ENCODE measurements at places on chromosomes 1 and 21. TPM values are rescaled to one million over a fixed set of nuclear protein-coding genes. Genes with fewer than 3 reads are reported as not detected.

DNA sequence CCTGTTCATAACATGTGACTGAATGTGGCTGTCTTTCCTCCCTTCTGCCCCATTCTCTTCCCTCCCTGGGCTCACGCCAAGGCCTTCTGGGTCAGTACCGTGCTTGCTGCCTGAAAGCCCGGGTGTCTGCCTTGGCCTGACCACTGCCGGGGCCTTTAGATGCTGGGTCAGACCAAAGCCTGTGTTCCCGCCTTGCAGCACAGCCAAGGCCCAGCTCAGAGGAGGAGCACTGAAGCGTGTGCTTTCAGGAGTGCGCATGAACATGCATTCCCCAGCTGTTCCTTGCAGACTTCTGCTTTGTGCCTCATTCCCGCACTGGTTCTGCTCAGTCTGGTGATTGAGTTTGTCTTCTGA is 27.0 kb upstream of the SARS1 start:
- no peaks in the 10 kb centered on the region for H3K36me3 ChIP-seq
- no peaks in the 10 kb centered on the region for H3K27me3 ChIP-seq
- no peaks in the 10 kb centered on the region for H3K4me1 ChIP-seq
- no peak overlapping the region for H3K4me3 ChIP-seq
- DNase-seq, result no peak

DNA sequence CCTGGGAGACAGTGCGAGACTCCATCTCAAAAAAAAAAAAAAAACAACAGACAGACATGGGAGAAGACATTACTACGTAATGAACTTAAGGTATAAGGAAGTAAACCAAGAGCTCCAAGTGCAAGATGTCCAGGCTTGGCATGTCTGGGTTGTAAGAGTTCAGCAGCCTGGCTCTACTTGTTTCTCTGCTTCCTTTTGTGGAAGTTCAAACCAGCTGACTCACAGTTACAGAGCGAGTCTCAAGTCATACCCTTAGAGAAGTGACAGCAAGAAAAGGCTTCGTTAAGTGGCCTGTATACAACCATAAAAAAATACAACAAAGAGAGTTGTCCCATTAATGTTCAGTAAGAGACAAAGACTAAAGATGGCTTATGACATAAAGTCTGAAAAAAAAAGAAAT is 1.3 kb downstream of the RIT1 start:
- no peaks in the 10 kb centered on the region for H3K27me3 ChIP-seq
- no peak for DNase-seq
- H3K36me3 ChIP-seq, result peaks cover 35% of the 10 kb centered on the region
- H3K4me3 ChIP-seq, result peak overlapping the region; percentile 91

GRCh38 chr1:167605576-167605975 is 24.5 kb upstream of the RCSD1 start:
- H3K4me1 ChIP-seq, result peaks cover 5% of the 10 kb centered on the region
- no peaks in the 10 kb centered on the region for H3K36me3 ChIP-seq
- DNase-seq, result peak; percentile 27
- no peaks in the 10 kb centered on the region for H3K27me3 ChIP-seq
- H3K4me3 ChIP-seq, result no peak overlapping the region
- no peak overlapping the region for H3K27ac ChIP-seq

DNA sequence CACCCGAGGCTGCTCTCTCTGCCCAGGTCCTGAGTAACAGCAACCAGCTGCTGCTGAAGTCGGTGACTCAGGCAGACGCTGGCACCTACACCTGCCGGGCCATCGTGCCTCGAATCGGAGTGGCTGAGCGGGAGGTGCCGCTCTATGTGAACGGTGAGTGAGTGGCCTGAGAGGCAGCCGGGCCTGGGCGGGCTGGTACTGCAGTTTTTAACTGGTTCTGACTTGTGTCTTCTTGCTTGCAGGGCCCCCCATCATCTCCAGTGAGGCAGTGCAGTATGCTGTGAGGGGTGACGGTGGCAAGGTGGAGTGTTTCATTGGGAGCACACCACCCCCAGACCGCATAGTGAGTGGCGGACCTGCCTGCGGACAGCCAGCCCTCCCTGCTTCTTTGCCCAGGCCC is 91.2 kb upstream of the CD1D start:
- no peak overlapping the region for H3K27ac ChIP-seq
- peaks cover 6% of the 10 kb centered on the region for H3K36me3 ChIP-seq
- no peak overlapping the region for H3K4me3 ChIP-seq

CELA3B gene
- not detected for total RNA-seq

GRCh38 chr1:246295968-246296367 is 211.1 kb downstream of the SMYD3 start:
- H3K27ac ChIP-seq, result no peak overlapping the region
- no peak for DNase-seq
- H3K4me1 ChIP-seq, result peaks cover 11% of the 10 kb centered on the region
- no peaks in the 10 kb centered on the region for H3K36me3 ChIP-seq

GRCh38 chr1:215744419-215744818 is 177.3 kb downstream of the KCTD3 start:
- H3K27me3 ChIP-seq, result no peaks in the 10 kb centered on the region
- H3K36me3 ChIP-seq, result no peaks in the 10 kb centered on the region

- no peak for DNase-seq
- no peak overlapping the region for H3K27ac ChIP-seq
- H3K27me3 ChIP-seq, result no peaks in the 10 kb centered on the region
- no peaks in the 10 kb centered on the region for H3K4me1 ChIP-seq
- H3K36me3 ChIP-seq, result no peaks in the 10 kb centered on the region
These were observed 397.5 kb downstream of the TGFB2 start for GRCh38 chr1:218742467-218743262.

- no peaks in the 10 kb centered on the region for H3K4me1 ChIP-seq
- no peaks in the 10 kb centered on the region for H3K36me3 ChIP-seq
- no peak overlapping the region for H3K4me3 ChIP-seq
- peaks cover 1% of the 10 kb centered on the region for H3K27me3 ChIP-seq
- H3K27ac ChIP-seq, result no peak overlapping the region
These were observed 33.4 kb upstream of the ARHGAP29 start for GRCh38 chr1:94270801-94271203.

DNA sequence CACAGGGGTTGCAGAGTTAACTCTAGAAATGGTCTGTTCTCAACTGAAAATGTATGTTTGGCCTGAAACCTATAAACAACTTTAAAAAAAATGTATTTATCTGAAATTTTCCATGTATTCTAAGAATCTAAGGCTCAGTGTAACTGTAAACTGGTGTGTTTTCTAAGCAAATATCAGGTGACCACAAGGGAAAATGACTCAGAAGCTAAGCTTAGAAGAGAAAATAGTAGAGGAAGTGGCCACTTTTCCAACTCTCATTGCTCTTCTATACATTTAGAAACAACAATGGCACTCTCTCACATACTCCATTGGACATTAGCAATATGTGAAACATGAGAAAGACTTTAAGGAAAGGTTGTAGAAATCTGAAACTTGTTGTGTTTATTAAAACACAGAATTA is 7.5 kb downstream of the TNFSF18 start:
- no peaks in the 10 kb centered on the region for H3K27me3 ChIP-seq
- no peaks in the 10 kb centered on the region for H3K4me1 ChIP-seq
- DNase-seq, result no peak
- no peak overlapping the region for H3K27ac ChIP-seq
- H3K36me3 ChIP-seq, result no peaks in the 10 kb centered on the region

GRCh38 chr1:23424293-23425192 is at the start of gene TCEA3:
TSS of gene TCEA3 (minus strand) at chr1:23424748. CDS start at chr1:23424633, 115 bp downstream.
- peak within 1 kb of the TSS; percentile 52 for H3K4me3 ChIP-seq
- peak; percentile 88 for DNase-seq
- H3K36me3 ChIP-seq, result no peaks in the 10 kb centered on the region
- H3K27ac ChIP-seq, result peak within 1 kb of the TSS; percentile 95

- DNase-seq, result no peak
- no peak overlapping the region for H3K27ac ChIP-seq
- H3K4me3 ChIP-seq, result no peak overlapping the region
- no peaks in the 10 kb centered on the region for H3K36me3 ChIP-seq
These were observed 2.3 kb downstream of the EXTL1 start for GRCh38 chr1:26023826-26024225.

OPRD1 gene
- total RNA-seq, result 0.60 TPM

- no peaks in the 10 kb centered on the region for H3K36me3 ChIP-seq
- no peak overlapping the region for H3K4me3 ChIP-seq
- DNase-seq, result no peak
- no peaks in the 10 kb centered on the region for H3K27me3 ChIP-seq
- peaks cover 41% of the 10 kb centered on the region for H3K4me1 ChIP-seq
- no peak overlapping the region for H3K27ac ChIP-seq
These were observed 106.4 kb downstream of the NEK7 start for GRCh38 chr1:198263186-198263585.

DNA sequence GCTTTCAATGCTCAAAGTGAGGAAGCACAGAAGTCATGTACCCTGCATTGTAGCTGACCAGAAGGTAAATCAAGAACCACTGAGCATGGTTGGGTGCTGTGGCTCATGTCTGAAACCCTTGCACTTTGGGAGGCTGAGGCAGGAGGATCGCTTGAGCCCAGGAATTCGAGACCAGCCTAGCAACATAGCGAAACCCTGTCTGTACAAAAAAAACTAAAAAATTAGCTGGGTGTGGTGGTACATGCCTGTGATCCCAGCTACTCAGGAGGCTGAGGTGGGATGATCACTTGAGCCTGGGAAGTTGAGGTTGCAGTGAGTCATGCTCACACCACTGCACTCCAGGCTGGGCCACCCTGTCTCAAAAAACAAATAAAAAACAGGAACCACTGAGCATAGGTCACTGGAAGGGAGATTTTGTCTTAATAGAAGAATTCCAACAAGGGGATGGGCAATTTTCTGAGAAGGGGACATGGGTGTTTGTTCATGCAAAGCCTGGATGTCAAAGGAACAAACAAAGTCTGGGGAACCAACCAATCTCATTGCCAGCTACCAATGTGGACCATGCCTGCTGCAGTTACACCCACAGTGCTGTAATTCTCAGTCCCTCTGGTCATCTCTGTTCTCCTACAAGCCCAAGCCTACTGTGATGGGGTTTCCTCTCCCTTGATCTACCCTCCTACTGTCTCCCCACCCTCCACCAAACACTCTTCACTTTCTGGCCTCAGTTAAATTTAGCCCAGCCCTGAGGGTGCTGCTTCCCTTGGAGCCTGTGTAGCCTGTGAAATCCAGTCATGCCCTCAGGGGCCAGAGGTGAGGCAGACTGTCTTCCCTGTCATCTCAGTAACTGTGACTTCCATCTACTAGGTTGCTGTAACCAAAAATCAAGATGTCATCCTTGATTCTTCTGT is 47.9 kb downstream of the ELF3 start:
- H3K4me3 ChIP-seq, result no peak overlapping the region
- no peak overlapping the region for H3K27ac ChIP-seq
- H3K27me3 ChIP-seq, result no peaks in the 10 kb centered on the region

FCAMR gene
- not detected for total RNA-seq

SHISA4 gene
- total RNA-seq, result 14.3 TPM

DNA sequence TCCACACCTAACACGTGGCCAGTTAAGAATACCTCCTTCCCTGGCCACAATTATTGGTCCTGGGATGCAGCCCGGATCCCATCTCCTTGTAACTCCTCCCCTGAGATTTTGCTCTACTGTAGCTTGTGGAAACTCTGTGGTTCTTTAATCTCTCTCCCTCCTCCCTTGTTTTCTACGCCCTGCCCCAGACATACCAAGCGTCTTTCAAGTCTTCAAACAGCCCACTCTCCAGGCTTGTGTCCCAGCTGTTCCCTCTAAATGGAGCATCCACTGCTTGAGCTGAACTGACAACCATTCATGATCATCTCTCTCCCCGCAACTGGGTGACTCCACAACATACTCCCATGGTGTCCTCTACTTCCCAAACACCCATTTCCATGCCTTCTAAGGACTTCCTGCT is 111.6 kb downstream of the SIPA1L2 start:
- H3K4me1 ChIP-seq, result no peaks in the 10 kb centered on the region
- H3K27ac ChIP-seq, result no peak overlapping the region
- peaks cover 13% of the 10 kb centered on the region for H3K36me3 ChIP-seq
- H3K4me3 ChIP-seq, result no peak overlapping the region
- H3K27me3 ChIP-seq, result no peaks in the 10 kb centered on the region

C1orf87 gene
- not detected for total RNA-seq

- no peak overlapping the region for H3K27ac ChIP-seq
- no peak for DNase-seq
- no peaks in the 10 kb centered on the region for H3K36me3 ChIP-seq
These were observed 11.0 kb upstream of the AVPR1B start for GRCh38 chr1:206128196-206128595.

DNA sequence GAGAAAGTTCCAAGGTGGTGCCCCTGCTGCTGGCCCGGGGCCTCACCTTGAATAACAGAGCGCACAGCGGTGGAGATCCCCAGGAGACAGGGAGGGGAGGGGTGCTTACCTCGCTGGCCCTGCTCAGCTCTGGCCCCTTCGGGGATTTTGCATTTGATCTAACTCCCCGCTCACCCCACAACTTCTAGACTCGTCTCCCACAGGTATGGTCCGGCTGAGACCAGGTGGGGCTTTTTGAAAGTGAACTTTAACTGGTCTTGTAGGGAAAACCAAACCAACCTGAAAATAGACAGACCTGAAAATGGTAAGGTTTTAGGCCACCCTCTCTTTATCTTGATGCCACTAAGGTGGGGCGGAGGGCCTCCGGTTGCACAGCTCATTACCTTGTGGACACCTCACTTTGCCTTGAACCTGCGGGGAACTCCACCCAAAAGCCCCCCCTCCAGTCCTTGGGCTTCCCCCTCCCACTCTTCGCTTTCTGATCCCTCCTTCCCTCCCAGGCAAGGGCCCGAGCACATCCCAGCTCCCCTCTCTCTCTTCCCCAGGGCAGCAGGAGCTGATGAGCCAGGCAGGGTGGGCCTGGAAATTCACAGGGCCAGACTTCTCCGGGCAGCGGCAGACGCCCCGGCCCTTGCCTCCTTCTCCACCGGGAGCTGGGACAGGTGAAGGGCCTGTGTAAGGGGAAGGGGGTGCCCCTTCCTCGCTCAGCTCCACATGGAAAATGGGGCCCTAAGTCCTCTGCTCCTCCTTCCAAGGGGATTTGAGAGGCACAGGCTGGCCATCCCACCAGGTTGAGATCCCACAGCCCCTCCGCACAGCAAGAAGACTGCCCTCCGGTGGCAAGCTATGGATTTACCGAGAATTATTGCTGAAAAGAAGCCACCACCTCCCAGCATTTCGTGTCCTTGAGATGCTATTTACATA is 16.1 kb downstream of the TNFRSF8 start:
- peak; percentile 83 for DNase-seq
- no peak overlapping the region for H3K4me3 ChIP-seq
- H3K36me3 ChIP-seq, result no peaks in the 10 kb centered on the region
- no peaks in the 10 kb centered on the region for H3K27me3 ChIP-seq
- H3K4me1 ChIP-seq, result no peaks in the 10 kb centered on the region

PTAFR gene
- total RNA-seq, result 0.07 TPM

IVL gene
- not detected for total RNA-seq

DNA sequence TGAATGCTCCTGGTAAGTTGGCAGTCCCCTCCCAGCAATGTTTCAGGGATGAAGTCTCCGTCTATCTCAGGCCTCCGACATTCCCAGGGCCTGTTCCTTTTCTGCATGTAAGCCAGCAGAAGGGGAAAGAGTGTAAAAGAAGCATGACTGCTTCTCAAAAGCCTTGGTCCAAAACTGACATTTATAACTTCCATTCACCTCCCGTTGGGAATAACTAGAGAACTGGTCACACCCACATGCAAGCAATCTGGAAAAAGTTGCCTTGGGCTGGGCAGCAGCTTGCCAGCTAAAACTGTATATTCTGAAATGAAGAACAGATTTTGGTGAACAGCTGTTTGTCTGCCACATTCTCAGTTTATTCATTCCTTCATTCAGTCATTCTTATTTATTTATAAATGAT is 24.2 kb upstream of the NPL start:
- no peaks in the 10 kb centered on the region for H3K36me3 ChIP-seq
- H3K4me3 ChIP-seq, result no peak overlapping the region
- H3K4me1 ChIP-seq, result no peaks in the 10 kb centered on the region
- H3K27me3 ChIP-seq, result no peaks in the 10 kb centered on the region
- H3K27ac ChIP-seq, result no peak overlapping the region

Measured in cardiac muscle cell (in vitro differentiated cells and primary cell).